ENCODE measurements at places on chromosomes 5 and 9.

DNA sequence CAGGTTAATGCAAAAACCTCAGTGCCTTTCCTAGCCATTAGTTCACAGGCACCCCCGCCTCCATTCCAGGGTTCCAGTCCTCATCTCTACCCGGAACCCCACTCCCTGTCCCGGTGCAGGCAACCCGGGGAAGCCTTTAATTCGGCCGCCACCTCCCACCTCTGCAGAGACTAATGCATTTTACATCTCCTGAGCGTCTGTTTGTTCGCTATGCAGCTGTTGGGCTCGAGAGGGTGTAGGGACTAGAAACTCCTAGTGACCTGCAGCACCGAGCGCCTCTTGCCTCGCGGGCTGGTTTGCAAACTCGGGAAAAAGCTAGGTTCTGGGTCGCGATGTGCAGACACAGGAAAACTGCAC, 3.6 kb downstream of the GDNF start:
- no peak for DNase-seq

- peak; percentile 92 for DNase-seq
Measured at GRCh38 chr9:5455181-5455580, 4.8 kb downstream of the CD274 start.

- DNase-seq, result peak; percentile 84
Measured at GRCh38 chr5:159337016-159337955, 7.0 kb upstream of the IL12B start.

DNA sequence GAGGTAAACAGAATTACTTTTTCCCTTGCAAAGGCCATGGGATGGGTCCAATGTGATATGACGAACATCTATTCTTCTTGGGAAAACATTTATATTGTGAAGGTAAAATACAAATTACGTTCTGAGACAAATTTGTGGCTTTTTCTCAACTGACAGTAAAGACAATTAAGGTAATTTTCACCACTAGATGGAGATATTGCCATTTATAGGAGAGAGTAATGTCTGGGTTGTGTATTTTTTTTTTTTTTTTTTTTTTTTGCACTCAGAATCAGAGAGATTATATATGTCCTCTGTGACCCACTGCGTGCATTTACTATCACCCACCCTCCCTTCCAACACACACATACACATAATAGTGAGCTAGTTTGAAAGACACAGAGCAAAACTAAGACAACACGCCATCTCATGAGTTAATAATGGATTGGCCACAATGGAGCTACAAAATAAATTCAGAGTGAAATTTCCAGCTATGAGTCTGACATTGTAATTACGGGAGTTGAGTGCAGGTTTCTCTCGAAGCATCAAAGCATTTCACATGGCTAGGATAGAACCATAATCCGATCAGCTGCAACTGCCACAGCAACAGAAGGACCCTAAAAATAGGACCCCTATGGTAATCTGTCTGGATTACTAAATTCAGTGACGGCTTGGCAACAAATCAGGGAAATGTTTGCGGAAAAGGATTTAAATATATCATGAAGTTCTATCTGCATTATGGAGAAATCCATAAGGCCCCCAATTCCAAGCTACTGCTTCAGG, 49.2 kb downstream of the ANXA1 start:
- peak; percentile 54 for DNase-seq

Measured in GM23248 (cell line).